ENCODE measurements at places on chromosomes 16 and 17. TPM values are rescaled to one million over a fixed set of nuclear protein-coding genes. Genes with fewer than 3 reads are reported as not detected.
A peak's percentile ranks its signal among the peaks of the same experiment; 100 is the strongest.

DNA sequence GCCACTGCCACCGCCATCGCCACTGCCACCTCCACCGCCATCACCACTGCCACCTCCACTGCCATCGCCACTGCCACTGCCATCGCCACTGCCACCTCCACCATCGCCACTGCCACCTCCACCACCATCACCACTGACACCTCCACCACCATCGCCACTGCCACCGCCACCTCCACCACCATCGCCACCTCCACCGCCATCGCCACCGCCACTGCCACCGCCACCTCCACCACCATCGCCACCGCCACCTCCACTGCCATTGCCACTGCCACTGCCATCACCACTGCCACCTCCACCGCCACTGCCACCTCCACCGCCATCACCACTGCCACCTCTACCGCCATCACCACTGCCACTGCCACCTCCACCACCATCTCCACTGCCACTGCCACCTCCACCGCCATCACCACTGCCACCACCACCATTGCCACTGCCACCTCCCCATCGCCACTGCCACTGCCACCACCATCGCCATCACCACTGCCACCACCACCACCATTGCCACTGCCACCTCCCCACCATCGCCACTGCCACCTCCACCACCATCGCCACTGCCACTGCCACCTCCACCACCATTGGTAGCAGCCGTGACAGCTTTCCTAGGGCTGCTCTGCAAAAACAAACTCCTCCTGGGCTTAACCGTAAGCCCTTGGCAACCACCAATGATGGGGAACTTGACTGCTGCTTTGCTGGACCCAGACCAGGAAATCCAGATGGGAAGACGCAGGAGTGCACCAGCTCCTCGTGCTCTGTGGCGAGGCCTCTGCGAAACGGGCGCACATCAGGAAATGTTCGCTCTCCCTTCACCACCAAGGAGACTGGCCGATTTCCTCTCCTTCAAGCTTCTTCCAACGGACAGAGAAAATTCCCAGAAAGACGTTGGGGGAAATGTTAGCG is 147.2 kb downstream of the RBFOX3 start:
- H3K4me1 ChIP-seq, result no peaks in the 10 kb centered on the region
- H3K27ac ChIP-seq, result no peak overlapping the region
- no peaks in the 10 kb centered on the region for H3K36me3 ChIP-seq
- H3K27me3 ChIP-seq, result no peaks in the 10 kb centered on the region
- DNase-seq, result no peak
- H3K4me3 ChIP-seq, result no peak overlapping the region

GRCh38 chr16:10113248-10113647 is 69.0 kb downstream of the GRIN2A start:
- no peak overlapping the region for H3K4me3 ChIP-seq
- no peak overlapping the region for H3K27ac ChIP-seq
- no peak for DNase-seq
- no peaks in the 10 kb centered on the region for H3K36me3 ChIP-seq
- no peaks in the 10 kb centered on the region for H3K4me1 ChIP-seq

DNA sequence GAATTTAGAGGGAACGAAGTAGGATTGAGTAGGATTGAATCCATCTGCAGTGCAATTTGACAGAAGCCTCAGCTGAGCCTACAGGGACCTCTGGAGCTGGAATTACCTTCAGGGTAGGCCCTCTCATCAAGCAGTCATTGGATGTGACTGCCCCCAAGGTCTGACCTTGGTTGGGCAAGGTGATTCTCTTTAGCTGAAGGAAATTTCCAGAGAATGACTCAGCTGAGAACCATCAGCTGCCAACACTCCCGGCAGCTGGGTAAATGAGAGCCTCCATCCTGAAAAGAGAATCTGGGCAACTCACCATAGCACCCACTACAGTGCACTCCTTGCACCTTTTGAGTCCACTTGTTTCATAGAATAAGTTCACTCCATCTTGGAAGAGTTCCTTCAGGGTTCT is 113.5 kb upstream of the MED13 start:
- no peaks in the 10 kb centered on the region for H3K4me1 ChIP-seq
- peak; percentile 33 for DNase-seq
- no peaks in the 10 kb centered on the region for H3K36me3 ChIP-seq
- no peak overlapping the region for H3K27ac ChIP-seq

CRYM gene
- not detected for total RNA-seq

All from IMR-90 (cell line).